Bronchial smooth muscle cell (primary cell): ENCODE measurements at places on chromosomes 5 and 9. TPM values are rescaled to one million over a fixed set of nuclear protein-coding genes. Genes with fewer than 3 reads are reported as not detected.

The PCDHAC2 gene
- total RNA-seq: under 0.01 and 0.09 TPM in 2 replicates

The PCDHGA10 gene
- 2.3 and 7.1 TPM in 2 replicates for total RNA-seq

The SCGB3A2 gene
- total RNA-seq: not detected in 2 replicates

The GRM6 gene
- under 0.01 TPM in 2 replicates for total RNA-seq

The STOML2 gene
- total RNA-seq: 123 and 154 TPM in 2 replicates
